ENCODE measurements at places on chromosomes 11 and 22.

- no peak for DNase-seq
- H3K36me3 ChIP-seq: no peaks in the 10 kb centered on the region
- no peak overlapping the region for H3K27ac ChIP-seq
- no peaks in the 10 kb centered on the region for H3K27me3 ChIP-seq
- H3K4me1 ChIP-seq: no peaks in the 10 kb centered on the region
Measured at GRCh38 chr11:128552783-128553661, 34.3 kb downstream of the ETS1 start.

GRCh38 chr11:104333977-104334376 lies 170.0 kb upstream of the PDGFD start:
- no peaks in the 10 kb centered on the region for H3K36me3 ChIP-seq
- H3K27me3 ChIP-seq: no peaks in the 10 kb centered on the region
- no peak overlapping the region for H3K4me3 ChIP-seq
- no peak overlapping the region for H3K27ac ChIP-seq
- DNase-seq: no peak

- H3K27ac ChIP-seq: no peak overlapping the region
- no peak overlapping the region for H3K4me3 ChIP-seq
- 0 out of 2 replicates have a peak, but pooled peaks cover 4% of the 10 kb centered on the region for H3K4me1 ChIP-seq
- no peaks in the 10 kb centered on the region for H3K27me3 ChIP-seq
- H3K36me3 ChIP-seq: no peaks in the 10 kb centered on the region
- no peak for DNase-seq
Measured at GRCh38 chr11:101840704-101841103, 74.1 kb upstream of the CEP126 start.

- no peak overlapping the region for H3K4me3 ChIP-seq
- H3K27ac ChIP-seq: no peak overlapping the region
- H3K27me3 ChIP-seq: no peaks in the 10 kb centered on the region
- peaks cover 39% of the 10 kb centered on the region for H3K4me1 ChIP-seq
Measured at GRCh38 chr11:35359321-35360054, 59.9 kb downstream of the SLC1A2 start.

Data from PC-9 (cell line).